ENCODE measurements at places on chromosomes 16 and 17.

- no peak for DNase-seq
Observed at GRCh38 chr16:11689031-11689840, 21.0 kb downstream of the SNN start.

- no peak for DNase-seq
Observed at GRCh38 chr17:14922411-14922810, 342.7 kb downstream of the PMP22 start.

- no peak for DNase-seq
Observed at GRCh38 chr16:90020260-90020837, 1.1 kb upstream of the DBNDD1 start.

DNA sequence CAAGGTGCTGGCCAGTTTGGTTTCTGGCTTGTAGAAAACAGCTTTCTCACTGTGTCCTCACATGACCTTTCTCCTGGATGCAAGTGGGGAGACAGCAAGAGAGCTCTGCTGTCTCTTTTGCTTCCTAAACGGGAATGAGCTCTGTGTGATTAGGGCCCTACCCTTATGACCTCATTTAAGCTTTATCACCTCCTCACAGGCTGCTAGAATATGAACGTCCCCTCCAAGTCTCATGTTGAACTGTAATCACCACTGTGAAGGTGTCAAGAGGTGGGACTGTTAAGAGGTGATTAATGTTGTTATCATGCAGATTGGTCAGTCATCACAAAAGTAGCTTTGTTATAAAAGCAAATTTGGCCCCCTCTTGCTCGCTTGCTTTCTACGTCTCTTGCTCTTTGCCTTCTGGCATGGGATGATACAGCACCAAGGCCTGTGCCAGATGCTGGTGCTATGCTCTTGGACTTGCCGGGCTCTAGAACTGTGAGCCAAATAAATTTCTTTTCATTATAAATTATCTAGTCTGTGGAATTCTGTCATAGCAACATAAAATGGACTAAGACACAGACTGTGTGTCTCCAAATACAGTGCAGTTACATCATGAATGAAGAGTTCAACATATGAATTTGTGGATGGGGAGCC, 14.8 kb upstream of the POLR3E start:
- DNase-seq = no peak

GRCh38 chr17:72530454-72530853, 409.6 kb downstream of the SOX9 start:
- DNase-seq = no peak

GRCh38 chr16:89476379-89476778, 14.0 kb downstream of the ANKRD11 start:
- DNase-seq = no peak

DNA sequence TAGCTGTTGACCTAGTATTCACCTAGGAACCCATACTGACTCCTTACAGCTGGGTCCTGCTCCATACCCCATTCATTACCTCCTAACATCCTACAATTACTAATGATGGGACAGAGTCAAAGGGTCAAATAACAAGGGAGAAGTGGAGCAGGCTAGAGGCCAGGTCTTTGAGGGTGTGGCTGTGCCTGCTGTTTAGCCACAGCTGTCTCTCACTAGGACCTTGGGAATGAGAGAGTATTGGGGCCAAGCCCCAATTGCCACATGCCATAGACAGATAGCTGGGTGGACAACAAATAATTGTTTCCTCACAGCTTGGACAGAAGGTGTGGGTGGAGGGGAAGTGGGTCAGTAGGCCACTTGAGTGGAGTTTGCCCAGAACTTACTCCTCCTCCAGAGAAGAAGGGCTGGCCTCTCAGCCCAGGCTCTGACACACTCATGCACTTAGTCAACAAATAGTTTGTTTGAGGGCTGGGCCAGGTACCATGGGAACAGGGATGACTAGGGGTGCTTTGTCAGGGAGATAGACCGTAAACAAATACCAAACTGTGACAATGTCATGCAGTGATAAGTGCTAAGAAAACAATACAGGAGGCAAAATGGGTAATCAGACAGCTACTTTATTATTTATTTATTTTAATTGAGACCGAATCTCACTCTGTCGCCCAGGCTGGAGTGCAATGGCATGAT, 10.2 kb upstream of the CENPT start:
- peak; percentile 61 for DNase-seq

GRCh38 chr17:68760141-68760475, 158.9 kb upstream of the FAM20A start:
- no peak for DNase-seq

DNA sequence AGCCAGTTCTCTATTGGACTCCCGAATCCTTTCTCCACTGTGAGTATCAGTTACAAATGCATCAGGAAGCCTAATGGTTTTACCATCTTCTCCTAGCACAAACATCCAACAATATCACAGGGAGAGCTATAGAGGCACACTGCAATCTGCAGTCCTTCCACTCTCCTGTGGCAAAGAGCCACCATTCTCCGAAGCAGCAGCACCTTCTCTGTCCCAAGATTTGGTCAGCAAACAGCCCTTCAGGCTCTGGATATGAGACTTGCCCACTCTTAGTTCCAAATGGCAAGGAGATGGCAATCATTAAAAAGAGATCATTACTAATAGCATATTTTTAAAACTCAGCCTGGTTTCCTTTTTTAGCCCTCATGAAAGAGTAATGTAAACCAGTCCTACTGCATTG, 223.4 kb downstream of the HS3ST3A1 start:
- no peak for DNase-seq

DNA sequence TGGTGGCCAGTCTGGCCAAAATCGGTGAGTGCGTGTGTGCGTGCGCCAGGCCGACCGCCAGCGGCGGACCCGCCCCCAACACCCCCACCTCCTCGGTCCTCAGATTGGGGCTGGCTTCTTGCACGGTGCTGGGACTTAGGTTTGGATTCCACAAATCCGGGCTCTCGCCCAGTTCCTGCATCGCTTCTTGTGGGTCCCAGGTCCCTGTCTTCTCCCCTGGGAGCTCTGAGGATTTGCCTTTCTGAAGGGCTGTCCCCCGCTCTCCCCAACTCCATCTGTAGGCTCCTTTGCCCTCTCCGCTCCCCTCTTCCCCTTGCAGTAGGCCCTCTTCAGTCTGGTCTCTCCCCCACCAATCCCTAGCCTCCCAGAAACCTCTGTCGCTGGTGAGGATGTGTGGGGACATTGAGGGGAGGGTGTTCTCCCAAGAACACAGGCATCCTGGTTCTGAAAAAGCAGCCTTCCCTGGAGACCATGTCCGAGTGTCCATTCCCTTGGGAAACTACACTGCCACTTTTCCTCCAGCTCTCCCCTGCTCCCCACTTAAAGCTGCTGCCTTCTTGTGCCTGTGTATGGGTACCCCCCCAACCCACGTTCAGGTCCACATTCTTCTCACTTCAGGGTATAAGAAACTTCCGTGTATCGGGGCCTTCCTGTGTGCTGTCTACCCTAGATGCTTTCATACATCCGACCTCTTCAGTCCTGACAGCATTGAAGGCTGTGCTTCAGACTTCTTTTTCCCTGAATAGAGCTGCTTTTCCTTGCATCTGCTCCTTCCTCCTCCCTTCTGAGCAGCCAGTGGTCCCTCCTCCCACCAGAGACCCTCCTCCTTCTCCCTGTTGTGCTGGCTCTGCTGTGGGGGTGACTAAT, 632 bp downstream of the SLC9A5 start:
- DNase-seq = peak; percentile 36

GRCh38 chr16:84754956-84755672, 55.3 kb downstream of the USP10 start:
- DNase-seq = no peak

- no peak for DNase-seq
Observed at GRCh38 chr16:48231727-48232492, 12.2 kb upstream of the LONP2 start.

DNA sequence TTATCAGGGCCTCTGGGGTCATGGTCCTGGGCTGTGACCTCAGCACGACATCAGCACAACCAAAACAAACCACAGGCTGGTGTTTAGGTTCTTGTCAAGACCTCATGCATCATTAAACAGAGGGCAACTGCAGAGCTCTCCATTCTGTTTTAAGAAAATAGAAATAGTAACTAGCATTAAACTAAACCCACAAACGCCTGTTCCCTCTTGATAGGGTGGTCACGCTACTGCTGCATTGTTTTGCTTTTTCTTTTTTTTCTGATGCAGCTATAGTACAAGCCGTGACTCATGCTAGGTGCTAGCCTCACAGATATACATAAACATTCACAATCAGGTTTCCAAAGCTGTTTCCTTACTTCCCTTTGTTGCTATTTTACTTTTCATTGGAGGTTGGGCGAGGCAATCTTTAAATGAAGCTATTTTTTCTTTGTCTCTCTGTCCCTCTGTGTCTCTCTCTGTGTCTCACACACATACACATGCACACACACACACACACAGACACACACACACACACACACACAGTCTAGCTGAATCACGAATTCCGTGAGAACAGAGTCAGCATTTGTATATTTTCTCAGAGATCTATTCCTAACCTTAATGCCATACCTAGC, 310.3 kb downstream of the CDH13 start:
- DNase-seq = no peak

GRCh38 chr17:58352596-58353388, 791 bp upstream of the SUPT4H1 start:
- no peak for DNase-seq

GRCh38 chr17:4788159-4788806, 481 bp upstream of the GLTPD2 start:
- no peak for DNase-seq

- DNase-seq = no peak
Observed at GRCh38 chr17:5210091-5210490, 18.4 kb upstream of the ZNF594 start.

- DNase-seq = no peak
Observed at GRCh38 chr17:75722076-75722475, 817 bp downstream of the ITGB4 start.

DNA sequence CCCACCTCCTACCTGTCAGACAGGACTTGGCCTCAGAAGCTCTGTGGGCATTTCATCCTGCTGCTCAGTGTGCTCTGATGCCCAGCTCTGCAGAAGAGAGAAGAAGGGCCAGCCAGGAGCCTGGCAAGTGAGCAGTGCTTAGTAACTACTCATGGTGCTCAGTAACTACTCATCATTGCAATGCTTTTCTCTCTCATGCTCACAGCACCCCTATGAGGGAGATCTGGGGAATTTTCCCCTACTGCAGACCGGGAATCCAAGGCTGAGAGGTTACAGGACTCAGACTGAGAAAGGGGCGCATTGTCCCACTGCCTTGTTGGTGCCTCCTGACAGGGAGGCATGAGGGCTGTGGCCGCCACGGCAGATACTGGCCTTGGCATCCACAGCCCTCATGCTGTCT, 261.1 kb downstream of the C16orf95 start:
- DNase-seq = no peak

DNA sequence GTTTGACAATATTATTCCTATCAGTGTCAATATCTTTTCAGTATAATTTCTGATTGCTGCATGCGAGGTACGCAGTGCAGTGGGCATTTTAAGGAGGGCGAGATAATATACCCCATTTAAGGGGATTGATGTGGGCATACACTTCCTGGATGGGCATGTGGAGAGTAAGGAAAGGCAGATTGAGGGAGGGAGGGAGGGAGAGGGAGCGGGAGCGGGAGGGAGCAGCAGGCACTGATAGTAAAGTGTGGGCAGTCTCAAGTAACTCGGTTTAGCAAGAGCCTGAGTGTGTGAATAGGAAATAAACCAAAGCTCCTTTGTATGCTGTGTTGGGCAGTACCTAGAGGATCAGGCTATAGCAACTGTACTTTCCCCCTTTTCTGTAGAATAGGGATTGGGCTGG, 5.1 kb downstream of the BPTF start:
- DNase-seq = no peak

GRCh38 chr16:89407282-89407924, 83.0 kb downstream of the ANKRD11 start:
- no peak for DNase-seq

DNA sequence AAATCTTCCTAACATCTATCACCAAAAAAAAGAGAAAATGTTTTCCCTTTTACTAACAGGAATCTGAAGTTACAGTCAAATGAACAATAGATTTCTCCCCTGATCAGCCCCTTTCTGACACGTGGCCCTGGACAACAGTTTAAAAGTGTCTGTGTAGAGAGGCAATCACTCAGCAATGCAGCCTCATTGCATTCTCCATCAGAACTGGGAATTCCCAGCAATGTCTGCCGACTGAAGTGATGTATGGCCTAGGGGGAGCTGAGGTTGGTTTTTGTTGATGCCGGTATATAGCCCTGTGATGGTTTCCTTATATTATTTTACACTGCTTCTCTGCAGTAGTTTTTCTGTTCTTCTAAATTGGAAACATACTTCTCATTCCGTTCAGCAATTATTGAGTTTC, 904.3 kb upstream of the CDH8 start:
- no peak for DNase-seq

GRCh38 chr16:83899272-83899897, 470 bp downstream of the MLYCD start:
- peak; percentile 31 for DNase-seq

DNA sequence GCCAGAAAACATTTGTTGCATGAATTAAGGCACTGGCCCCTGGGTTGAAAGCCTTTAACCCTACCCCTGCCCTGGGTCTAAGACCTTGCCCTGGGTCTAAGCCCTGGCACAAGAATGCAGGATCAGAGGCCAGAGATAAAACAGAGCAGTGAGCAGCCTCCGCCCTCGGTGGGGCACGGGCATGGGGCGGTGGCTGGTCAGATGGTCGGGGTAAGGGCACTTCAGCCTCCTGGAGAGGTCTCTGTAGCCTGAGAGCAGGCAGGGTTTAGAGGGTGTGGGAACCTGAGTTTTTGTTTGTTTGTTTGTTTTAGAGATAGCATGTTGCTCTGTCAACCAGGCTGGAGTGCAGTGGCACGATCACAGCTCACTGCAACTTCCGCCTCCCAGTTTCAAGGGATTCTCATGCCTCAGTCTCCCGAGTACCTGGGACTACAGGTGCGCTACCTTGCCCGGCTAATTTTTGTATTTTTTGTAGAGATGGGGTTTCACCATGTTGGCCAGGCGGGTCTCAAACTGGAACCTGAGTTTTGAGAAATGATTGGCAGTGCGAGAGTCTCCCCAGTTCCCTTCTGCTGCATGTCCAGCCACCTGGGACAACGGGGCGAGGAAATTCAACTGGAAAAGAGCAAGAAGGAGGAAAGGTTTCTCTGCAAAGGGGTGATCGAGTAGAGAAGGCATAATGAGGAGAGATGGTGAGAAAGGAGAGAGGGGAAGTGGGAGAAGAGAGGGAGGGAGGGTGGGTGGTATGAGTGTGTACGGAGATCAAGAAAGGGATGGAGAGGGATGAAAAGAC, 27.7 kb downstream of the TNS4 start:
- DNase-seq = no peak

- no peak for DNase-seq
Observed at GRCh38 chr16:77759201-77759600, 29.2 kb upstream of the VAT1L start.

DNA sequence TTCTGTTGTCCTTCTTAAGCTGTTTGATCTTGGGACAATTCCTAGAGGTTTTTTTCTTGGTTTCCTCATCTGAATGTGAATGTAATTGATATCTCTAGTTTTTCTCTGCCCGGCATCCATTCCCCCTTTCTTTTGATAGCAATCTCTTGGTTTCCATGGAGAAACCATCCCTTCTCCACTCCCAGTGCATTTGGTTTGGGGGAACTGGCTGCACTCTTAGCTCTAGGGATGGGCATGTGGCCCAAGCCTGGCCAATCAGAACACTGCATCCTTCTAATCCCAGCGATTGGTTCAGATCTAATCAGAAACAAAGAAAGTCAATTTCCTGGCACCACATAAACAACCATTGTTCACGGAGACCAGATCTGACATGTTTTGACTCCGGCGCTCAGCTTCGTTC, 45.1 kb downstream of the IRX3 start:
- DNase-seq = no peak

- DNase-seq = no peak
Observed at GRCh38 chr17:71284032-71284755, 836.6 kb upstream of the SOX9 start.

All from CD8-positive, alpha-beta memory T cell (primary cell).